Mammary epithelial cell (primary cell): ENCODE measurements at places on chromosomes 7 and 10. TPM values are rescaled to one million over a fixed set of nuclear protein-coding genes. Genes with fewer than 3 reads are reported as not detected.
A peak's percentile ranks its signal among the peaks of the same experiment; 100 is the strongest.

SLC16A9 gene
- 0.07 and 0.08 TPM in 2 replicates for total RNA-seq

EVX1 gene
- not detected for total RNA-seq

MEST gene
- total RNA-seq = 5.2 and 5.5 TPM in 2 replicates

GIMAP4 gene
- total RNA-seq = not detected in 2 replicates

DNA sequence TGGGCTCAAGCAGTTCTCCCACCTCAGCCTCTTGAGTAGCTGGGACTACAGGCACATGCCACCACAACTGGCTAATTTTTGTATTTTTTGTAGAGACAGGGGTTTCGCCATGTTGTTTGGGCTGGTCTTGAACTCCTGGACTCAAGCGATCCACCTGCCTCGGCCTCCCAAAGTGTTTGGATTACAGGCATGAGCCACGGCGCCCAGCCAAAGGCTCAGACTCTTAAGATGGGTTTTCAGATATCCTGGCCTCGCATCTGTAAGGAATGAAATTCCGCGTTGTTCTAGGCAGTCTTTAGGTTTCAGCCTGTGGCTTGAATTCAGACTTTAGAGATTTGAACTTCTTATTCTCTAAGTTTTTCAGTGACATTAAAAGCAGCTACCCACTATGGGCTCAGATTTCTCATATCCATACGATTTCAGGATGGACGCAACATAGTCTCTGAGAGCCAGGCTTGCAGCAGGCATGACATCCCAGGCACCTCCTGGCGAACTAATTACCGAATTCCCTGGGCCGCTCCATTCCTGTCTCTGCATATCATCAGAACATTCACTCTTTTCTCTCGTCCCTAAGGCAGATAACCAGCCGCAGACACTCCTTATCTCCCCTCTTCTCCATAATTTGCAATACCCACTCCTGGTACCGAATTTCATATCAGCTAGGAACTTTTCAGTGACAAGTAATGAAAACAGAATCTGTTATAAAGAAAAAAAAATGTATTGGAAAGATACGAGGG is 29.7 kb downstream of the IL15RA start:
- no peak for DNase-seq

DNA sequence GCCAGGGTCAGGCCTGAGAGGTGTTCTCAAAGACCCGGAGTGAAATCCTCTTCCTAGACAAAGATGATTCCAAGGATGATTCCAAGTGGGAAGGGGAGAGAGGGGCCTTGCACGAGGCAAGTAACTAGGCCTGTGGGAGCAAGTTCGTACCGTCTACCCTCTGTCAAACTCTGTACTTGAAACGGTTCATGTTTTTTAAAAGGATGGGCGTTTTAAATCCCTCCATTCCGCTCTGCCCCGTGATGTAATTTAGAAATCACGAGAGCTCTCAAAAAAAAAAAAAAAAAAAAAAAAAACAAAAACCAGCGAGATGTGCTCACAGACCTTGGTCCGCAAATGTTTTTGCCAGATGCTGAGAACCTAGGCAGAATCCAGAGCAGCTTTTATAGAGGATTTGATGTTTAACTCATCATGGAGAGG is 114.7 kb upstream of the CARD11 start:
- DNase-seq = no peak

DNA sequence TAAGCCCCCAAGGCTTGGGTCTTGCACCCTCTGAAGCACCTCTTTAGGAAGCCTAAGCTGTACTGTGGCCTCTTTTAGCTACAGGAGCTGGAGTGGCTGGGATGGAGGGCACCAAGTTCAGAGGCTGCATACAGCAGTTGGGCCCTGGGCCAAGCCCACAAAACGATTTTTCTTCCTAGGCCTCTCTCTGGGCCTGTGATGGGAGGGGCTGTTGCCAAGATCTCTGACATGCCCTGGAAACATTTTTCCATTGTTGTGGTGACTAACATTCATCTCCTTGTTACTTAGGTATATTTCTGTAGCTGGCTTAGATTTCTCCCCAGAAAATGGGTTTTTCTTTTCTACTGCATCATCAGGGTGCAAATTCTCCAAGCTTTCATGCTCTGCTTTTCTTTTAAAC is 375.7 kb upstream of the NPSR1 start:
- no peak for DNase-seq

DNA sequence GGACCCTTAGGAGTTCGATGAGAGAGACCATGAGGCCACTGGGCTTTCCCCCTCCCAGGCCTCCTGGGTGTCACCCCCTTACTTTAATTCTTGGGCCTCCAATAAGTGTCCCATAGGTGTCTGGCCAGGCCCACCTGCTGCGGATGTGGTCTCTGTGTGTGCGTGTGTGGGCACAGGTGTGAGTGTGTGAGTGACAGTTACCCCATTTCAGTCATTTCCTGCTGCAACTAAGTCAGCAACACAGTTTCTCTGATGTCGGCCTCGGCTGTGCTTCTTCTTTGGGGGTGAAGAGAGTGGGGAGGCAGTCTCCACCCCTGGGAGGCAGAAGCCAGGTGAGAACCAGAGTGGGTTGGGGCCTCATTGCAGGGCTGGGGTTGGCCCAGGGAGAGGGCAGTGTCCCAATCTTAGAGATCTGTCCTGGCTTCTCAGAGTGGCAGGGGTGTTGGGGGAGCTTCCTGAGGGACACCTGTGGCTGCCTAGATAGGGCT is 1.5 kb downstream of the PVRIG start:
- no peak for DNase-seq

DNA sequence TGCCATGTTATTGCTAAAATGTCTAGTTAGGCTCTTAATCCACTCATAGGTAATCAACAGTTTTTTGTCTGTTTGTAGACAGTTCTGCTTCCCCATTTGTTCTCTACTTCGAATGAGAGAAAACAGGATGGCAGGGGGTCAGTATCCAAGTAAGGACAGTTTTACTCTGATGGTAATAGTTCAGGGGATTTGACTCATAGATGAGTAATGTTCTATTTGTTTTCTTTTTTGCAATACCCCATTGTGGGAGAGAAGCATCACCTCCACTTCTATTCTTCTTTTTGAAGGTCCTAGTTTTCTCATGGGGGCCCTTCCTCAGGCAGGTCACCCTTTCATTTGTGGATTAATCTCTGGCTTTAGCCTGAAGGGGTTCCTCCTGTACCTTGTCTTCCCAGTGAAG is 13.9 kb downstream of the PCLO start:
- peak; percentile 54 for DNase-seq

DNA sequence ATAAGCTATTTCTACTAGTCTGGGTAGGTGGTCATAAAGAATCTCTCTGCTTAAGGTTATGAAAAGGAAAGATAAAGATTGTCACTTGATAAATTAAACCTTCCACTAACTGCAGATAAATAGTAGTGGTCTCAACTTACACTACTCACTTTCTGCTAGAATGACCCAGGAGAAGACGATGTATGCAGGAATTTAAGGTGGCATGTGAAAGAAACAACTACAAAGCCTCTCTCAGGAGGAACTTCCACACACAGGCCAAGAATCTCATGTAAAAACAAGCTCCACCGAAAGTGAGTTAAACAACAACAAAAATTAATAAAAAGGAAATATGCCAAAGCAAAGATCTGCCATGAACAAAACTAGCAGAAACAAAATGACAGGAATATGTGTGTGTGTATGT is 165.4 kb downstream of the CDC14C start:
- DNase-seq = no peak

GRCh38 chr7:70190281-70190680 is 592.0 kb downstream of the AUTS2 start:
- DNase-seq = no peak

GRCh38 chr7:106285855-106286492 is 1.2 kb upstream of the NAMPT start:
- DNase-seq = no peak

DNA sequence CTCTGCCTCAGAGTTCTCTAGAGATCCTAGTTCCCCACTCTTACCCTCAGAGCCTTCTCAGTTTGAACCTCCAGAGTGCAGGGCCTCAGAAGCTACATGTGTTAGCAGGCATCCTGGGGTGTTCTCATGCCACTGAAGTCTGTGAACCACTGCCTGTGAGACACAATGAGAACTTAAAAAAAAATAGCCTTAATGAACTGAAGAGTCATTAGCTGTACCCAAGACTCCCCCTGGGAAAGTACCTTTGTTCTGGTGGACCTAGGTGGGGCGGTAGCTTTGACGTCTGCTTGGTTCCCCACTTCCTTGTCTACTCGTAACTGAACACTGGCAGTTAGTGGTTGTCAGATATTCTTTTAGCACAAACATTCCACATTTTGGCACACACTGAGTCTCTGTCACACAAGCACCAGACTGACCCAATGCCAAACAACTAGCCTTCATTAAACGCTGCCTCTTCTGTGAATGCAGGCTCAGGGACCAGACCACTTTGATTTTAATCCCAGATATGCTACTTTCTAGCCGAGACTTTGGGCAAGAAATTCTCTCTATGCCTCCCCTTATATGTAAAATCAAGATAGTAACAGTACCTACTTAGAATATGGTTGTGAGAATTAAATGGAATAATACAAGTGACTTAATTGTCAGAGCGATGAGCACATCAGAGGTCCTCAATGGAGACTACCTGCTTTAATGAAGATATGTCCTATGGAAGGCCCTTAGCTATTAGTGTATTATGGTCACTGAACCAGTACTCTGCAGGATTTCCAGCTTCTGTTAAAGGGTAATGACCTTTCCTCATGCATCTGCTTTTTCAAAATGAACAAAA is 75.3 kb upstream of the CC2D2B start:
- no peak for DNase-seq

GRCh38 chr7:158303121-158303520 is 284.5 kb downstream of the PTPRN2 start:
- no peak for DNase-seq

GRCh38 chr7:148941598-148942275 is 57.6 kb upstream of the EZH2 start:
- peak; percentile 67 for DNase-seq

GRCh38 chr10:77251297-77252013 is 386.2 kb downstream of the KCNMA1 start:
- DNase-seq = peak; percentile 29

DNA sequence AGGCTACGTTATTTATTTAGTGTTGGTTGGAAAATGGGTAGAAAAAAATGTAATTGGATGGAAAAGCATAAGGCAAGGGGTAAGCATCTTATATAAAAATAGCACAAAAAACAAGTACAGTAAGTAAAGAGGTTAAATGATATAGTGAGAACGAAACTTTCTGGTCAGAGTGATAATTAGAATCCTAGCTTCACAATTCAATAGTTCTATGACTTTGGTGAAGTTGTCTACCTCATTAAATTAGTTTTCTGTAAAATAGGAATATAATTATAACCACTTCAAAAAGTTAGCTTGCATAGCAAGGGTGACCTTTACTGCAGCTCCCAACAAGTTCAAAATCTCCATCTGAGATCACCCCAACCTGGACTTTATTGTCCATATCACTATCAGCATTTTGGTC is 30.8 kb upstream of the TAS2R16 start:
- no peak for DNase-seq

GRCh38 chr7:90244565-90244908 is 437 bp upstream of the CFAP69 start:
- DNase-seq = no peak

- DNase-seq = no peak
Observed at GRCh38 chr7:68699090-68699711, 899.1 kb upstream of the AUTS2 start.

- DNase-seq = no peak
Observed at GRCh38 chr7:18497800-18498199, 2.3 kb downstream of the HDAC9 start.

- no peak for DNase-seq
Observed at GRCh38 chr10:16592378-16592777, 70.7 kb upstream of the C1QL3 start.

DNA sequence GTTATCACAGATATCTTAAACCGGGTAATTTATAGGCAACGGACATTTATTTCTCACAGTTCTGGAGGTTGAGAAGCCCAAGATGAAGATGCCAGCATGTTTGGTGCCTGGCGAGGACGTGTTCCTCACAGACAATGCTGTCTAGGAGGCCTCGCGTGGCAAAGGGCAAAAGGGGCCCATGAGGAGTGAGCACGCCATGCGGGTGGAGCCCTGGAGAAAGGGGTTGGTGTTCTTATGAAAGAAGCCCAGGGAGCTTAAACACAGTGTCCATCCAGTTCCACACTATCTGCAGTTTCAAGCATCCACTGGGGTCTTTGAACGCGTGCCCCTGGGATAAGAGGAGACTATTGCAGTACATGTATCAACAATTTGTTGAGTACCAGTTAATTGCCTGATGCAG is 51.4 kb downstream of the CXCL12 start:
- DNase-seq = no peak

DNA sequence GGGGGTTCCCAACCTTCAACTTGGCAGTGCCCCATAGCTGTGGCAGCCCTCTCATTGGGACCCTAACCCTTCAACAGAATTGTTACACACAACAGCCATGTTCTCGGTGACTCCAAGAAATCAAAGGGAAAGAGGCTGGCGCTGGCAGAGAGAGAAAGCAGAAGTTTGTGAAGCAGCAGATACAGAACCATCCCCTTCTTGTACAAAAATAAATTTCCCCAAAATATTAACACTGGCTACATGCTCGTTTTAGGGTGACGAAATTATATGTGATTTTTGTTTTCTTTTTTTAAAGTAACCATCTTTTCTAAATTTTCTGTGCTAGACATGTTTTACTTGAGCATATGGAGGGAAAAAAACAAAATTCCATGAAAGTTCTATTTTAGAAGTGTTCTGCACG is 45.2 kb upstream of the SAMD8 start:
- DNase-seq = no peak

GRCh38 chr7:18425227-18425626 is 70.3 kb upstream of the HDAC9 start:
- no peak for DNase-seq

GRCh38 chr10:92175164-92175563 is 115.7 kb downstream of the CPEB3 start:
- DNase-seq = no peak

GRCh38 chr10:9707216-9707615 is 1310.5 kb upstream of the CELF2 start:
- DNase-seq = no peak
